ENCODE measurements at places on chromosomes 3 and 15.
A peak's percentile ranks its signal among the peaks of the same experiment; 100 is the strongest.

DNA sequence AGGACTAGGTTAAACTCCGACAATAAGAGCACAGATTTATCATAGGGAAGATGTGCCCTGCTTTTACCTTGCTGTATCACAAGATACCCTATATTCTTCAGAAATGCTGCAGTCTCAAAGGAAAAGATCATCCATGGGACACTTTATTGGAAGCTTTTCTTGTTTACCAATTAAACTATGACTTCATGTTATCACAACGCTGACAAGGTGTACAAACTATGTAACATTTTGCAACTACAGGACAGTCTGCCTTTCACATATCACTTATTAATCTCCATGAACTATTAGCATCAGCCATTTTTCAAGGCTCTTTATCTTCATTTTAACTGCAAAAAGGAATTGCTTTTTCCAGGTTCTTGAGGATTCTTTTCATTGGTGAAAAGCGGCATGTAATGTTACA lies 34.0 kb downstream of the CBLB start:
- no peak for DNase-seq

- DNase-seq = no peak
Observed at GRCh38 chr15:31471731-31472430, 145.2 kb downstream of the KLF13 start.

DNA sequence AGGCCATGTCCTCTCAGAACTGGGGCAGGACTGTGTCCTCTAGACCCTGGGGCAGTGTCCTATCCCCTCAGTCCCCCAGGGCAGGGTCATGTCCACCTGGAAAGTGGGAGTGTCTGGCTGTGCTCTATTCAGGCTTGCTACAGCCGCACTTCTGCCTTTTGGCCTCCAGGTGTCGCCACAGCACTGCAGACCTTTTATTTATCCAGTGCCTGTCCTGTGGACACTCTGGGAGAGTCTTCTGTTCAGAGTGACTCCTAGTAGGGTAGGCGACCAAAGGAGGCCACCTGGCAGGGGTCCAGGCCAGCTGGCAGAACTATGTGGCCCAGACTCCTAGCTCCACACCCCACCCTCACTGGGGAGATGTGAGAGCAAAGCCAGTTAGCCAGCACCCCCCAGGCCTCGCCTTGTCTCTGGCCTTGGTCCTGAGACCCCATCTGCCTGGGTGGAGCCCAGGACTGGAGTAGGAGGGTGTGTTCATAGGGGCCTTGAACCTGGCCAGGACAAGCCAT lies 3.9 kb downstream of the TMIE start:
- peak; percentile 79 for DNase-seq

DNA sequence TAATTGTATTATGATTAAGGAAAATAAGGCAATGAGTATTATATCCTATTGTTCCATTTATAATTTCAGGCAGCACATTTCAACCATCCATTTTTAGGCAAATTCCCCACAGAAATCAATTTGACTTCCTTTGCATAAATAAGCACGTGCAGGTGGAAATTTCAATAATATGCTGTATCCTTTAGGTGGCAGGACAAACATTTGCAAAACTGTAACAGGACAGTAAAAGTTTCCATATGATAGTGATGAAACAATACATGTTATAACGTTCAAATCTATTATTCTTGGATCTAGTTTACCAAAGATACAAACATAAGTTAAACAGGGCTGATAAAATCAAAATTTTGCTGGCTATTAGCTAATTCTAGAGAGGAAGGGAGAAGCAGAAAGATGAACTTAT lies 8.5 kb downstream of the UACA start:
- no peak for DNase-seq

DNA sequence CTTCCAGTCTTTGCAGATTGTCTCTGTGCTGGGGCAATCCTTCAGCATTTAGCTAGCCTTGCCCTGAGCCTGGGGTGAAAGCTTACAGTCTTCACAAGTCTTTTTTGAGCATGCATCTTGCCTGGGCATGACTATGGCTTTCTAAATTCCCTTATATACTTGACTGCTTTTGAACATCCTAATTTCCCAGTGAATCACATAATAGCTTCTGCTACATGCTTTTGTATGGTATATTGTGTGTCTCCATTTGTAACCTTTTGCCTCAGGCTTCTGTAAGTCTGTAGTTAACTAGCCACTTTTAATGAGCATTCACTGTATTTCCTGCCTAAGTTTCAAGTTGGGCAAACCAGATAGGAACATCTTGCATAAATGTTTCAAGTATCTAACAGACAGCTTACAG lies 76.8 kb downstream of the CHCHD4 start:
- peak; percentile 44 for DNase-seq

- DNase-seq = no peak
Observed at GRCh38 chr3:195845483-195845882, 33.8 kb upstream of the MUC4 start.

GRCh38 chr3:39848365-39848764 lies 39.0 kb downstream of the MYRIP start:
- no peak for DNase-seq

DNA sequence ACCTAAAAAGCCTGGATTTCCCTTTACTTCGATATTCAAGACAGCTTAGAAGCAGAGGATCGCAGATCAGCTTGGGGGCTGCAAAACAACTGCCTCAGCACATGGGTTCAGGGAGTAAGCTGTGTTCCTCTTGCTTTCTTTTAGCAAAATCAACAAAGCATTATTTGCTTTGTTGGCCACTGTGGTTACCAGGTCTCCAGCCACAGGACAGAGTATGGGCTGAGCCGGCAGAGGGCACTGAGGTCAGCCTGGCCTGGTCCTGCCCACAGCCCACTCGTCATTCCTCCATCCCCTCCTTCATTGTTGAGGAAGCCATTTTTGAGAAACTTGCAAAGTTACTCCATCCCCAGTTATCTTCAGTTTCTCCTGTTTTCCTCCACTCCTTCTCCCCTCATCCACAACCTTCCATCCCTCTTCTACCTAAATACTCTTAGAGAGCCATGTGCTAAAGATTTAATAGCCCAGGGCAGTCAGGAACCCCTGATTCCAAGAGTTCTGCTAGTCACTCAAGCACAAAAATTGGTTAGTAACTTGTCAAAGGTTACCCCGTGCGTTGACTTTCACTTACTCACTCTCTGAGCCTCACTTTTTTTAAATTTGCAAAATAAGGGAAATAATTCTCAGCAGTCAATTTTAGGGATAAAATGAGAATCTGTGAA lies 60.0 kb upstream of the HES1 start:
- no peak for DNase-seq

DNA sequence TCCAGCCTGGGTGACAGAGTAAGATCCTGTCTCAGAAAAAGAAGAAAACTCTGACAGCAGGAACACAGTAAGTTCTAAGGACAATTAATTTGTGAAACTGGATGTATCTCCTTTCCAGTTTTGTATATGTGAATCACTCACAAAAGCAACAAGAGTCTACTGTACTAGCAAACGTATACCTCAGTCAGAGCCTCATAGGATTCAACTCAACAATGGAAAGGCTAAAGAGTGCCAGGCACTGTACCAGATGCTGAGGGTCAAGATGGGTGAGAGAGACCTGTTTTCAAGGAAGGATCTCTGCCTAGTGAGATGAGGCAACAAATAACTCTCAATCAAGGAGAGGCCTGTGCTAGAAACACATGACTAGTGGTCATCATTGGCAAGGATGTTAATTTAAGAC lies 14.9 kb downstream of the TBL1XR1 start:
- DNase-seq = no peak

DNA sequence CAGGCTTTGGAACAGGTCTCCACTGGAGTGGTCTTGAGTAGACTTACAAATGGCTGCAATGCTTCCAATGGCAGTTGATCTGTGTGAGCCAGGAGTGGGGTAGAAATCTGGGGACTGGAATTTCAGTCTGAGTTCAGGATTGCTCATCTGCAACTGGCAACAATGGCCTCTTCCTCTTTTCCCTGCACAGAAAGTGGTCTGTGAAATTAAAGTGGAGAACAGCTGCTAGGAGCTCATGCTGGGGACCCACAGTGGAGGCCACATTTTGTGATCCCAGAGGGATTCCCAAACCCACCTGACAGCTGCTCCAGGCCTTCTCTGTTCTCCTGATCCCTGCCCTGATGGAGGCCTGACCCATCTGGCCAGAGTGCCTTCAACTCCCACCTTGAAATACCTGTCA lies 49.6 kb downstream of the CEMIP start:
- DNase-seq = no peak

DNA sequence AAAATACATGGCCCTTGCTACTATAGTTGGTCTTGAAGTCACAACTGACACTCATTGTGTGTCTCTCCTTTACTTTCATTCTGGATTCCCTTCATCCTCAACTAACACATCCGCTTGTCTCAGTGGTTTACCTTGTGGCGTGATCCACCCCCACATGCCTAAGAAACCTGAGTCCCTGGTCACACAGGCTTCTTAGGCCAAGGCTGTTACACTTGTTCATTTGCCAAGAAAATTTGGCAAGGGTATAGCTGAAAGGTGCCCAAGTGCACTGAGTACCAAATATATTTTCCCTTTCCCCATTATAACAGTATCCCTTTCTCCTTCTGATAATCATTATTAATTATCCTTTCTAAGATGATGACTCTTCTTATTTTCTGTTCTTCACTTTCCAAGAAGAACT lies 207.6 kb upstream of the STAC start:
- no peak for DNase-seq

GRCh38 chr3:4523710-4524698 lies 30.9 kb downstream of the ITPR1 start:
- no peak for DNase-seq

- peak; percentile 58 for DNase-seq
Observed at GRCh38 chr3:42839616-42840015, 30.4 kb downstream of the ACKR2 start.

DNA sequence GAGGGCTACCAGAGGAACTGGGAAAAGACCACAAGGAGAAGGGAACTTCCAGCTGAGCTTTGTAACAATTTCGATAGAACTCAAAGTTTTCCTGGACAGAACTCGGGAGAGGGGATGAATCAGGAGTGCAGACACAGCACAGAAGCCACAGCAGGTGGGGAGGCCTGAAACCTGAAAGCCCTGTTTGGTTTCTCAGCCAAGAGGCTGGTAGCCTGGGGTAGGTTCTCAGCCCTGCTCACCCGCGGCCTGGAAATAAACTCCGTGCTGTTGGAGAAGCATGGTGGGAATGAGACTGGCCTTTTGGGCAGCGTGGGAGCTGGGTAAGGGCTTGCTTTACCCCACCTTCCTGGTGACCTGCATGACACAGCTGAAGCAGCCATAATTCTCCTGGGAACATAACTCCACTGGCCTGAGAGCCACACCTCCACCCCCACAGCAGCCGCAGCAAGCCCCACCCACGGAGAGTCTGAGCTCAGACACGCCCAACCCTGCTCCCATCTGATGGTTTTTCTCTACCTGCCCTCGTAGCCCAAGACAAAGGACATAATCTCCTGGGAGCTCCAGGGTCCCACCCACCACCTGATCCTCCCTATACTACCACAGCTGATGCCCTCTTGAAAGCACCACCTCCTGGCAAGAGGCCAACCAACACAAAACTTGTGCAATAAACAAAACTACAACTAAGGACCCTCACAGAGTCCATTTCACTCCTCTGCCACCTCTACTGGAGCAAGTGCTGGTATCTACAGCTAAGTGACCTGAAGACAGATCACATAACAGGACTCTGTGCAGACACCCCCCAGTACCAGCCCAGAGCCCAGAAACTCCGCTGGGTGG lies 52.5 kb upstream of the CHRM5 start:
- peak; percentile 79 for DNase-seq

- DNase-seq = no peak
Observed at GRCh38 chr15:29917600-29918597, 95.6 kb upstream of the TJP1 start.

GRCh38 chr3:190709351-190709773 lies 153.1 kb downstream of the GMNC start:
- peak; percentile 69 for DNase-seq

DNA sequence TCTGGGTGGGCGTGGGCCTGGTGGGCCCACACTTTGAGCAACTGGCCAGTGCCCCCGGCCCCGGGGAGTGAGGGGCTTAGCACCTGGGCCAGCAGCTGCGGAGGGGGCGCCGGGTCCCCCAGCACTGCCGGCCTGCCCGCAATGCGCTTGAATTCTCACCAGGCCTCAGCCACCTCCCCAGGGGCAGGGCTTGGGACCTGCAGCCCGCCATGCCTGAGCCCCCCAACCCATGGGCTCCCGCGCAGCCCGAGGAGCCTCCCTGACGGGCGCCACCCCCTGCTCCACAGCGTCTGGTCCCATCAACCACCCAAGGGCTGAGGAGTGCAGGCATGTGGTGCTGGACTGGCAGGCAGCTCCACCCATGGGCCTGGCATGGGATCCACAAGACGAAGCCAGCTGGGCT lies 484.3 kb downstream of the UNC13C start:
- no peak for DNase-seq

DNA sequence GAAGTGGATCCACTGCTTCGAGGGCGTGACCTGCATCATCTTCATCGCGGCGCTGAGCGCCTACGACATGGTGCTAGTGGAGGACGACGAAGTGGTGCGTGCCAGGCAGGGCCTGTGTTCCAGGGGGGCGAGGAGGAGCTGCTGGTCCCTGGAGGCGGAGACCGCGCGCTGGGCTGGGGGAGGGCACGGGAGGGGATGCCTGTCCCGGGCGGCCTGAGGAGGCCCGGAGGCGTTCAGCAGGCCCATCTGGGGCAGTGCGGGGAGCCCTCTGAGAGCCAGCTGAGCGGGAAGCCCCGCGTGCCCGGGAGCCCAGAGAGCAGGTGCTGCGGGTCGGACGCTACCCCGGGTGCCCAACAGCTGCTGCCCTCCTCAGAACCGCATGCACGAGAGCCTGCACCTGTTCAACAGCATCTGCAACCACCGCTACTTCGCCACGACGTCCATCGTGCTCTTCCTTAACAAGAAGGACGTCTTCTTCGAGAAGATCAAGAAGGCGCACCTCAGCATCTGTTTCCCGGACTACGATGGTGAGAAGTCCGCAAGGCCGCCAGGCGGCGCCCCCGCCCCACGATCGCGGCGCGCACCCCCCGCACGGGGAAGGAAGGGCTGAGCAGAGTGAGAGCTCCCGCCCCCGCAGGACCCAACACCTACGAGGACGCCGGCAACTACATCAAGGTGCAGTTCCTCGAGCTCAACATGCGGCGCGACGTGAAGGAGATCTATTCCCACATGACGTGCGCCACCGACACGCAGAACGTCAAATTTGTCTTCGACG lies 2.9 kb downstream of the GNAT1 start:
- DNase-seq = peak; percentile 54

DNA sequence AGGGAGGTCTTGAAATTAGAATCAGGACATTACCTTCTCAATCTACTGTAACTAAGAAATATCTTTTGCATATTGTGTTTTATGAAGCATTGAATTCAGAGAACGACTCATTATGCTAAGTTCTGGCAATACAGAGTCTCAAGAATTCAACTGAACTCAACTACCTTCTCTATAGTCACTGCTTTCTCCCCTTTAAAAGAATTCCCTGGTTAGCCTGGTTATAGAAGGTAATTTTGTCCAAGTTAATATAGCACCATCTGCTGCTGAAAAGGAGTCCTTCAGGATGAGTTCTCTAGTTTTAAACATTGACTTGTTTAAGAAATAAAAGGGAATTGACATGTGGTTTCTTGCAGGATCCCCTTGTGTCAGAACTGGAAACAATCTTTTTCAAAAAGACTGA lies 60.2 kb downstream of the IL16 start:
- peak; percentile 32 for DNase-seq

- no peak for DNase-seq
Observed at GRCh38 chr3:18282507-18282906, 142.6 kb downstream of the SATB1 start.

Data from HAP-1 (cell line).